ENCODE measurements at places on chromosomes 4 and X.

DNA sequence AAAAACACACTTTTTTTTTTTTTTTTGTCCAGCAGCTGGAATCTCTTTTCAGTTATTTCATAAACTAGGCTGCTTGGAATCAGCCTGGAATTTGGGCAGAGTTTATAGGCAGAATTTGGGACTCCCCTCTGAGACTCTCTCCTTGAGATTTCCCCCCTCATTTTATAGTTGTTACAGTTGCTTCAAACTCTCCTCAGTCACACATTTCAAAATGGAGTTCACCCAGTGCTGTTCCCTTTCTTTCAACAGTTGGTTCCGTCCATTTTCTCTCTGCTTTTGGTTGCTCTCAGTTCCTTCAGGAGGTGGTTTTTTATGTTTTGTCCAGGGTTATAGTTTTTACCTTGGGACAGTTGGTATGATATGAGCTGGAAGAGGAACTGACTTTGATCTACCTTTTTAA, 27.5 kb downstream of the NSD2 start:
- no peak for DNase-seq
- peaks cover 15% of the 10 kb centered on the region for H3K4me1 ChIP-seq
- H3K27me3 ChIP-seq: no peaks in the 10 kb centered on the region
- peak overlapping the region; percentile 24 for H3K4me3 ChIP-seq
- peaks cover 22% of the 10 kb centered on the region for H3K36me3 ChIP-seq

GRCh38 chr4:87839592-87839946, 6.8 kb downstream of the MEPE start:
- no peaks in the 10 kb centered on the region for H3K4me1 ChIP-seq
- DNase-seq: no peak
- no peak overlapping the region for H3K27ac ChIP-seq
- H3K4me3 ChIP-seq: no peak overlapping the region
- H3K27me3 ChIP-seq: peaks cover 64% of the 10 kb centered on the region
- H3K36me3 ChIP-seq: no peaks in the 10 kb centered on the region

- peaks cover 83% of the 10 kb centered on the region for H3K27me3 ChIP-seq
- H3K36me3 ChIP-seq: peaks cover 7% of the 10 kb centered on the region
- DNase-seq: no peak
- H3K27ac ChIP-seq: peak within 1 kb of the TSS; percentile 10
Observed at GRCh38 chr4:84498935-84499623, at the start of gene NKX6-1. Gene NKX6-1 (minus strand): TSS chr4:84499292. CDS start chr4:84498228, 1,064 bp downstream.

DNA sequence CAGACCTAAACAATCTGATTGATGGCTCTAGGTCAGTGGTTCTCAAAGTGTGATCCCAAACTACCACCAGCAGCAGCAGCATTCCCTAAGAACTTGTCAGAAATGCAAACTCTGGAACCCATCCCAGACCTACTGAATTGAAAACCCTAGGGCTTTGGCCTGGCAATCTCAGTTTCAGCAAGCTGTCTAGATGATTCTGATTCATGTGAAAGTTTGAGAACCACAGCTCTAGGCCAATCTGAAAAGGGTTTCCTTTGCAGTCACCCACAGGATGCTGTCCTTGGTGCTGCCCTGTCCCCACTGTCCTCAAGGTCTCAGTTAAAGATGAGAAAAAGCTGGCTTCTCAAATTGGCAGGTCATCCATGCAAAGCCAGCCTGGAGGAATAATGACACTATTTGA, 34.8 kb downstream of the SMPX start:
- H3K36me3 ChIP-seq: no peaks in the 10 kb centered on the region
- no peak for DNase-seq
- H3K4me3 ChIP-seq: no peak overlapping the region
- H3K27me3 ChIP-seq: peaks cover 3% of the 10 kb centered on the region

DNA sequence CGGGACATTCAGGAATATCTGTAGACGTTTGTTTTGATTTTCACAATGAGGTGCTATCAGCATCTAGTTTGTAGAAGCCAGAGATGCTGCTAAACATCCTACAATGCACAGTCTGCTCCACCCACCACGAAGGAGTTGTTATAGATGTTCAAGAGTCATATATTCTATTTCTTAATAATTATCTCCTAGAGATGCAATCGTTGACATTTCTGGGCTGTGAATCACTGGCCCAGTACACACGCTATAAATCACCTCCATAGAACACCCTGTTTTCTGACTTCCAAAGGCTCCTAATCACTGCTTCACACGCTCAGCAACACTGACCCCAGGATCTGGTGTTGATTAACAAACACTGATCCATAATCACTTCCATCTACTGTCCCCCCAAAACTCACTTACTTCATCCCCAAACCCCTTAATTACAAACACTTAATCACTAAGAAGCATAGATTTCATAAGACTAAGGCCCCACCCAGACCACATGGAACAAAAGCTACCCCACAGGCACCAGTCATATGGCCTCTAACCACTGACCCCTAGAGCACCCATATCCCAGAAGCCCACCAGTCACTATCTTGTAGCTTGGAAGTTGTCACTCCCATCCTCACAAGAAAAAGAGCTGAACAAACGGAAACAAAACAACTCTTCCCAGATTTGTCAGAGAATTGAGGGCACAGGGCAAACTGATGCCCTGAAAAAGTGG, 31.7 kb upstream of the ZNF41 start:
- no peak for DNase-seq
- no peaks in the 10 kb centered on the region for H3K36me3 ChIP-seq
- no peaks in the 10 kb centered on the region for H3K27me3 ChIP-seq
- H3K27ac ChIP-seq: no peak overlapping the region

DNA sequence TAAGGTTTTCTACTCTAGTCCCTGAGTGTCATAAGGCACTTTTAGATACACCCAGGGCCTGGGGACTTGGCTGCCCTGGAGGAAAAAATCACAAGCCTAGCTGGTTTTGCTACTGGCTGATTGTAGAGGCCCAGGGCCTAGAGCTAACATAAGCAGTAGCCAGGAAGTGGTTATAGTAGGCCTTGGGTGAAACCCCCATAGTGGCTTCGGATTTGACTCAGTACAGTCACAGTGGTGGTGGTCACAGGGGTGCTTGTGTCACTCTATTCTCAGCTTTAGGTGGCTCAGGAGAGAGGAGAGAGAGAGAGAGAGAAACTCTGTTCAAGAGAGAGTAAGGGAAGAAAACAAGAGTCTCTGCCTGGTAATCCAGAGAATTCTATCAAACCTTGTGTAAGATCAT, 194.5 kb upstream of the EDA2R start:
- DNase-seq: no peak
- no peak overlapping the region for H3K4me3 ChIP-seq
- H3K27me3 ChIP-seq: no peaks in the 10 kb centered on the region
- no peaks in the 10 kb centered on the region for H3K4me1 ChIP-seq
- H3K36me3 ChIP-seq: no peaks in the 10 kb centered on the region

DNA sequence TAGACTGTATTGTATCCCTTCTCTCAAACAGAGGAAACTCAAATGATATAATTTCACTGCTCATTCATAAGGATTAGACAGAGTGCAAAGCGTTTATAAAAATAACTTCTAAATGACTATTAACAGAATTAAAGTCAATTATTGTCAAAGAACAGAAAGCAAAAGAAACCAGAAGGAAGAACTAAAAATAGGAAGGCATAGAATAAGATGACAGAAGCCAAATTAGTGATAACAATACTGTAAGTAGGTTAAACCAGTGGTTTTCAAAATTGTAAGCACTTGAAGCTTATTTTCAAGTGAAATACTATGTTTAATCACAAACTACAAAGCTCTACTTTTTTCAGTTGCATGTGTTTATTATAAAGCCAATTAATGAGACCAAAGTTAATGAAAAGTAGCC, 305.2 kb downstream of the PPP1R2C start:
- H3K36me3 ChIP-seq: no peaks in the 10 kb centered on the region
- no peaks in the 10 kb centered on the region for H3K27me3 ChIP-seq

DNA sequence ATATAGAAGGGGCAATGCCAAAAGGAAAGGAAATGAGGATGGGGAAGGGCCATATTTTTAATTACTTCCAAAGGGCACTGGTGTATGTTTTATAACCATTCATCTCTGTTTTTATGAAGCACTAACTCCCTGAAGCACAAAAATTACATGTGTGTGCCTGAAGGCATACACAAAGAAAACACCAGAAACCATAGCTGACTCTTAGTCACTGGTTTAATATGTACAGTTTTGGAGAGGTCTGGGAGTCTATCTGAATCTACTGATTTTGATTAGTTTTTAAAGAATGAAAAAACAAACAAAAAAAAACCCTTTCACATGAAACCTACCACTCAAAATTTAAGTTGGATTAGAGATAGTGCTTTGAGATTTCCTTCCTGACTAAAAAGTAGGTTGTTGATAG, 438.7 kb downstream of the RPA4 start:
- no peaks in the 10 kb centered on the region for H3K27me3 ChIP-seq
- H3K36me3 ChIP-seq: peaks cover 3% of the 10 kb centered on the region
- DNase-seq: no peak
- no peak overlapping the region for H3K27ac ChIP-seq
- H3K4me3 ChIP-seq: no peak overlapping the region

- no peaks in the 10 kb centered on the region for H3K36me3 ChIP-seq
- H3K4me3 ChIP-seq: no peak overlapping the region
- H3K27ac ChIP-seq: no peak overlapping the region
- no peak for DNase-seq
- peaks cover 35% of the 10 kb centered on the region for H3K27me3 ChIP-seq
- H3K4me1 ChIP-seq: no peaks in the 10 kb centered on the region
Observed at GRCh38 chr4:168868044-168868781, 141.8 kb downstream of the CBR4 start.

DNA sequence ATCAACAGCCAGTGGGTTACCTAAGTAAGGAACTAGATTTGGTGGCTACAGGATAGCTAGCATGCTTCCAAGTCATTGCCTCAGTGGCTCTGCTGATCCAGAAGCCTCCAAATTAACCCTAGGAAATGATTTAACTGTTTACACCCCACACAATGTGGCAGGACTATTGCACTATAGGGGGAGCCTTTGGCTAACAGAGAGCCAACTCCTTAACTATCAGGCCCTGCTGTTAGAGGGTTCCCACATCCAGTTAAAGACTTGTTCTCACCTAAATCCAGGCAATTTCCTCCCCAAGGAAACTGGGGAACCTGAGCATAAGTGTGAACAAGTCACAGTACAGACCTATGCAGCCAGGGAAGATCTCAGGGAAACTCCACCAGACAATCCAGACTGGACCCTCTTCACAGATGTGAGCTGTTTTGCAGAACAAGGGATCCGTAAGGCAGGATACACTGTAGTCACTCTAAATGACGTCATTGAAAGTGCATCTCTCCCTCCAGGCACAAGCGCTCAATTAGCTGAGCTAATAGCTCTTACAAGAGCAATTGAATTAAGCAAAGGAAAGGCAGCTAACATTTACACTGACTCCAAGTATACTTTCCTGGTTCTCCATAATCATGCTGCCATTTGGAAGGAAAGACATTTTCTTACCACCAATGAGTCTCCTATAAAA, 185.3 kb upstream of the SPOCK3 start:
- H3K27ac ChIP-seq: no peak overlapping the region
- DNase-seq: no peak
- H3K4me3 ChIP-seq: no peak overlapping the region
- H3K36me3 ChIP-seq: no peaks in the 10 kb centered on the region

DNA sequence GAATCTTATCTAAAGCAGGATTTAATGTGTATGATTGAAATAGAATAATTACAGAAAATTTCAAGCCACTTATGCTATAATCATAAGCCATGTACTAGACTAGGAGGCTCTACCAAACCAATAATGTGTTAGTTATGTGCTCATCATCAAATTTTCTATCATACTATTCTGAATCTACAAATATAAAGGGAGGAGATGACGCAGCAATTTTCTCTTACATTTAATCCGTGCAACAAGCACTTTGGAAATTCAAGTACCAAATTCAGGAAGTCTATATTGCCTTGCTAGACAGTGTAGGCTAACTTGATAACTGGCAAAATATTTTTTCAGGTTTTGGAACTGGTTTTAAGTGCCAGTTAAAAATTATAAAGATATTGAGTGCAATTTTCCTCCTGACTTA, 283.5 kb downstream of the C4orf33 start:
- no peak overlapping the region for H3K27ac ChIP-seq
- peaks cover 21% of the 10 kb centered on the region for H3K27me3 ChIP-seq
- no peak for DNase-seq

- H3K4me3 ChIP-seq: no peak overlapping the region
- no peak overlapping the region for H3K27ac ChIP-seq
- peaks cover 9% of the 10 kb centered on the region for H3K27me3 ChIP-seq
- no peaks in the 10 kb centered on the region for H3K36me3 ChIP-seq
Observed at GRCh38 chrX:100648458-100649417, 4.7 kb downstream of the SRPX2 start.

- peaks cover 9% of the 10 kb centered on the region for H3K27me3 ChIP-seq
- no peak overlapping the region for H3K27ac ChIP-seq
- H3K4me1 ChIP-seq: no peaks in the 10 kb centered on the region
- no peaks in the 10 kb centered on the region for H3K36me3 ChIP-seq
Observed at GRCh38 chrX:121008920-121009319, 23.4 kb upstream of the CT47A1 start.

DNA sequence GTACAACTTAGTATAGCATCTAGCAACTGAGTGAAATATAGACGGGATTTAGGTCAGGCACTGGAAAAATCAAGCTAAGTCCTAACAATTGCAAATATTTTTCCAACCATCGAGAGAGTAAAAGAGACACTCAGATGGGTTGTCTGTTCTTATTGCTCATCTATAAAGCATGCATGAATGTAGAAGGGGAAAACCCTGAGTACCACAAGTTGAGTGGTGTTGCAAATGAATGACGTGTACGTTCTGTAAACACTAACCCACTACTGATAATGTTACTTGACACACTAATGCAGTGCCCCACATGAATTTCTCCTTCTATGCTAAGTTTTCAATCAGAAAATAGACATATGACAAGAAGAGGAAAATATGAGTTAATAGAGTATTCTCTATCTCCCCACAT, 211.2 kb downstream of the COX18 start:
- no peak overlapping the region for H3K4me3 ChIP-seq
- no peak for DNase-seq
- H3K27ac ChIP-seq: no peak overlapping the region
- no peaks in the 10 kb centered on the region for H3K4me1 ChIP-seq
- no peaks in the 10 kb centered on the region for H3K36me3 ChIP-seq

GRCh38 chrX:52852110-52852860, 15.6 kb downstream of the XAGE3 start:
- H3K4me3 ChIP-seq: no peak overlapping the region
- no peaks in the 10 kb centered on the region for H3K4me1 ChIP-seq
- peaks cover 37% of the 10 kb centered on the region for H3K27me3 ChIP-seq
- H3K36me3 ChIP-seq: no peaks in the 10 kb centered on the region

DNA sequence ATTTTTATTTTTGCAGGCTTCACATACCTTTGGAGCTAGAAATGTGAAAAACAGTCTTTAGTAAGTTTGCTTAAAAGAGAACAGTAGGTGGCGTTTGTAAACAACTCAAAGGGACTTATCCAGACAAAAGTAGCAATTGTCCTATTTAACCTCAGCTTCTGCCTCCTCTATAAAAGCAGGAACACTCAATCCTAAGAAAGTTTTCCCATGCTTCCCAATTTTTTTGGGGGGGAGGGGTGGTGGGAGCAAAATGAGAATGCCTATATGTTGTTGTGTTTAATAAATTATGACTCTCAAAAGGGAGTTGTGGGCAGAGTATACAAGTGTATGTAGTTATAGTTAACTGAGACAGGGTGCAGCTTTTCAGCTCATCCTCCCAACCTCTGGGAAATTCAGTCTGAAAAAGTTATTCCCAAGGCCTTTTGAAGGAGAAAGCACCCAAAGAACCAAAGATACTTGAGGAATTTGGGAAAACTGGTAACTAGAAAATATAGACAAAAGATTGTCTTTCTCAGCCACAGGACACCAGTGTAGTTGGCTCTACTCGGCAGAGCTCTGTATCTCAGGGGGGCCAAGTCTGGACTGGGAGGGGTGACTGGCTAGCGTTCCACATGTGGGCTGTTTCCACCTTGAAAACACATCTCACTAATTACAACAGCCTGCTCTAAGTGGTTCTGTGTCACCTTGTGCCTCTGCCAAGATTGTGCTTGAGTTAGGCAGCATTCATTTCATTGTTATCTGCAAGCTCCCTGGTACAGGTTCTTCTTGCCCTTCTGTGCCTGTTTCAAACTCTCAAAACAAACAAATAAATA, 2.8 kb downstream of the SFRP2 start:
- DNase-seq: no peak
- no peak overlapping the region for H3K27ac ChIP-seq
- H3K4me3 ChIP-seq: no peak overlapping the region
- H3K36me3 ChIP-seq: no peaks in the 10 kb centered on the region
- peaks cover 97% of the 10 kb centered on the region for H3K27me3 ChIP-seq
